Caudate nucleus (tissue), 63 donors: ENCODE measurements at places on chromosomes 5 and 9.

DNA sequence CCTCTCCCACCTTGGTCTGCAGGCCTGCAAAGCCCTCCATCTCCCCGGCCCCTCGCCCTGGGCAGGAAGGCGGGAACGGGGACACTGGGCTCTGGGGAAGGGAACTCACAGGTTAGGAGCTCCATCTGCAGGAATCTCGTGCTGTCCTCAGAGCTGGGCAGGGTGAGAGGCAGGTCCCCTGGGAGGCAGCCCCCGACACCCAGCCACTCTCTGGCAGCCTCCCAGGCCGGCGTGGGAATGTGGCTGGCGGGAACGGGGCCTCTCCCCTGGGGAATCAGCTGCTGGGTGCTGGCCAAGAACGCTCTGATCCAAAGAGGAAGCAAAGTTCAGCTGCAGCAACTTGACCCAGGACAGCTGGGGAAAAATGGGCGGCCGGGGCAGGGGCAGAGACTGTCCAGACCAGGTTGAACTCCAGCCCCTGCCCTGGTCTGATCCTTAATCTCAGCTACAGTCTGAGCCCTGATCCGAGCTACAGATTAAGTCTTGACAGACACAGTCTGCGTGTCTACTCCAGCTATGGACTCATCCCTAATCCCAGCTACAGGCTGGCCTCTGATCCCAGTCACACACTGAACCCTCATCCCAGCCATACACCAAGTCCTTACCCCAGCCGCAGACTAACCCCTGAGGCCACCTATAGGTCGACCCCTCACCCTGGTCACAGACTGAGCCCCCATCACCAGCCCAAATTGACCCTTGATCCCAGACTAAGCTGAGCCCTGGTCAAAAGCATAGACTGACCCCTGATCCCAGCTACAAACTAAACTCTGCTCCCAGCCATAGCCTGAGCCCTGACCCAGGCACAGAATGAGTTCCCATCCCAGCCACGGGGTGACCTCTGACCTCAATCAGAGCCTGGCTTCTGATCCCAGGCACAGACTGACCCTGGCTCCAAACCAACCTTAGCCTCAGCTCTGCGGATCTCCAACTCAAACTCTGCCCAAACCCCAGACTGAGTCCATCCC is 37.3 kb upstream of the EGFL7 start:
- DNase-seq, result no peak

DNA sequence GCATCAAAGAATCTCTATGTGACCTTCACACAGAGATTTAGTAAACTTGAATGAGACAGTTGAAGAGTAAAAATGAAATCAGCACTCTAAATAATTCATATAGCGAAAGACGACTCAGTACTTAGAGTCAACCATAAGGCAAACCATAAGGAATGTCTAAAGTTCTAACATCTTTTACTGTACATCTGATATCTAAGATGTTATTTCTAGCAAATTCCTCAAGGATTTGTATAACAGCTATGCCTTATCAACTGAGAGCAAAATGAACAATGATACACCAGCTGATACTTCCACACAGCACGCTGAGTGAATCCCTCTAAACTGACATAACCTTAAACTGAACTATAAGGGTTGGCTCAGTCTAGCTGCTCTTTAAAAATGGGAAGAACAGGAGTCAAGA is 760.3 kb downstream of the EFNA5 start:
- no peak for DNase-seq

GRCh38 chr5:63125862-63126261 is 547.2 kb downstream of the LRRC70 start:
- DNase-seq, result no peak

DNA sequence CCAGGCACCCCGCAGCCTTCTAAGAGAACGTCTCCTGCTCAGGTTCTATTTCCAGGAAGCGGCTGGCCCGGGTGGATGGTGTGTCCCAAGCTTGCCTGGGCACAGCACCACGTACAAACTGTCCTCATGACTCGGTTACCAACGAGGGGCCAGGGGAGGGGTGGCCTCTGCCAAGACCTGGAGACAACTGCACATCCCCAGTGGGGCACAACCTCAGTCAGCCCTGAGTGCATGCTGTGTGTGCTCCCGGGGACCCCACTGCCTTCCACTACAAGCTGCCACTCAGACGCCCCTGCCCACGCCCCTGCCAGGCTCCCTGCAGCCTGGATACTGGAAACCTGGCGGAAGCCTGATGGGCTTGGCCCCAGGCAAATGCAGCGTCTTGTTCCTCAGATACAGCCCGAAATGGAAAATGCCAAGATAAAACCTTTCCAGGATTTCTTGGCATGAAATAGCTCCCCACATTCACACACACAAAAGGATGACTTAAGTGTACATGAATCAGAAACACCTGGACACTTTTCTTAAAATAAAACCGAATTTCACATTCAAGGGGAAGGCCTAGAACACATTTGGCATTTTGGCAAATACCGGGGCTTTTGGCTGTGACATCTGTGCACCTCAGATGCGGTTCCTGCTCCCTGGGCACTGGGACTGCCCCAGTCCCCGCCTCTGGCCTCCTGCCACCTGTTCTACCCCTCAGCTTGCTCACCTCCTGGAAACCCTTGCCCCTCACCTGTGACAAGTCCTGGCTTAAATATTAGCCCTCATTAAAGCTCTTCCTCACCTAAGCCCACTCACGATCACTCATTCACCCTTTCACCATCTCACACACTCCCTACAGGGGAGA is 62.5 kb downstream of the COL23A1 start:
- DNase-seq, result peak; percentile 79

GRCh38 chr9:96464426-96464825 is 14.5 kb downstream of the HABP4 start:
- DNase-seq, result no peak

DNA sequence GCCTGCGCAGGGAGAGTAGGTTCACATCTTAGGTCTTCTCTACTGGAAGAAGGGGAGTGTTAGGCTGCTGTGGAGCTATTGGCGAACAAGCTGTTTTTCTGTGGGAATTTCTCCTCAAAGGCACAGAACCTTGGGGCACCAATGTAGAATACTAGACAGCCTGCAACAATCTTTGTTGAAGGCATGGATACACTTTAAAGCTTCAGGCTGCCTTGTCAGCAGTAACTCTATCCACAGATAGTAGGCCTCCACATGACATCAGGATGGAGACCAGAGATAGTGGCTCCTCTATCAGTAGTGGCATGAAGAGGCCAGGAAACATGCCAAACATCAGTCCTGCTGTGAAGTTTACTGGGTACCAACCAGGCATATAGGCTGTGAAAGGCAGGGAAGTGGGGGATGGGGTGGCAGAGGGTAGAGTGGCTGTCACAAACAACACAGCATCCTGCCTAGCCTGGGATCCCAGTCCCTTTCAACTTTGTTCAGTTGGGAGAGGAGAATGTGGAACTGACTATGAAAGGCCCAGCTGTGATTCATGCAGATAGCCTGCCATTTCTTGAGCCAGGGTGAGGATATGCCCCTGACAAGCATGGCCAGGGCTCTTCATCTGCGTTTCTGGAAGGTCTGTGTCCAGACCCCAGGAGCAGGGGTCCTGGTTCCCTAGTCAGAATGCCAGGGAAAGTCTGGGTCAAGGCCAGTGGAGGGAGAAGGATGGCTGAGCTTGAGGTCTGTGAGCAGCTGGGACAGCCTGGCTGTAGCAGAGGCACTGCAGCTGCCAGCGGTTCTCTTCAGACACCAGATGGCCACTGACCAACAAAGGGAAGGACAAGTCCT is 1.0 kb upstream of the HK3 start:
- DNase-seq, result no peak

- DNase-seq, result no peak
Observed at GRCh38 chr9:110220809-110221208, 12.8 kb upstream of the C9orf152 start.

- no peak for DNase-seq
Observed at GRCh38 chr9:88383176-88383575, 5.1 kb upstream of the SPIN1 start.

DNA sequence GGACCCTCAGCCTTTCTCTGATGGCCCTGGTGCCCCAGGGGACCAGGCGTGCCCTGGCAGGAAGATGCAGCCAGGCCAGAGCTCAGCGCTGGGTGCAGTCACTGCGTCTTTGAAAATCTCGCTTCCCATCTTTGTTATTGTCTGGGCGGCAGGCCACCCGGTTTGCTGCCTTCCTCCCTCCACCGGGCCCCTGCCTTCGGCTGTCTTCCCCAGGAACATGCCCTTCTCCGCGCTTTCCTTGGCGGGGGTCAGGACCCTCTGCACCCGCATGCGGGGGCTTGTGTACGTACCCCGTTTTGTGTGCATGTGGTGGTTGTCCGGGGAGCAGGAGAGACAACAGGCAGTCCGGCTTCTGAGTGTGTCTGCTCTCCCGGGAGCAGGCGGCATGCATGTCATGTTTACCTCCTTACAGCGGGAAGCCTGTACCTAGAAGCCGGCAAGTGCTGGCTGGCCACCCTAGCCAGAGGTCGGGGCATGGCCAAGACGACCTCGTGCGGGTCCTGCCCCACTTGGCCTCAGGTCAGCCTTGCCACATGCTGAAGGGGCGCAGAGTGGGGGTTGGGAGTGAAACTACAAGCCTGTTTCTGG is 49.5 kb downstream of the DAB2IP start:
- peak; percentile 64 for DNase-seq

GRCh38 chr5:172438319-172438668 is 16.0 kb downstream of the SH3PXD2B start:
- DNase-seq, result peak; percentile 47

GRCh38 chr9:113808391-113809358 is 67.4 kb upstream of the ZNF618 start:
- DNase-seq, result no peak
